ENCODE measurements at places on chromosomes 13 and 19.
A peak's percentile ranks its signal among the peaks of the same experiment; 100 is the strongest.

GRCh38 chr13:26585136-26585535, 27.7 kb downstream of the WASF3 start:
- no peak overlapping the region for H3K27ac ChIP-seq
- H3K36me3 ChIP-seq = no peaks in the 10 kb centered on the region
- no peaks in the 10 kb centered on the region for H3K4me1 ChIP-seq

- no peaks in the 10 kb centered on the region for H3K36me3 ChIP-seq
- no peak for DNase-seq
- peak overlapping the region; percentile 98 for H3K4me3 ChIP-seq
- H3K27me3 ChIP-seq = no peaks in the 10 kb centered on the region
- peak overlapping the region; percentile 100 for H3K27ac ChIP-seq
- H3K4me1 ChIP-seq = peaks cover 18% of the 10 kb centered on the region
These were observed 971 bp downstream of the FOSB start for GRCh38 chr19:45468803-45469131.

DNA sequence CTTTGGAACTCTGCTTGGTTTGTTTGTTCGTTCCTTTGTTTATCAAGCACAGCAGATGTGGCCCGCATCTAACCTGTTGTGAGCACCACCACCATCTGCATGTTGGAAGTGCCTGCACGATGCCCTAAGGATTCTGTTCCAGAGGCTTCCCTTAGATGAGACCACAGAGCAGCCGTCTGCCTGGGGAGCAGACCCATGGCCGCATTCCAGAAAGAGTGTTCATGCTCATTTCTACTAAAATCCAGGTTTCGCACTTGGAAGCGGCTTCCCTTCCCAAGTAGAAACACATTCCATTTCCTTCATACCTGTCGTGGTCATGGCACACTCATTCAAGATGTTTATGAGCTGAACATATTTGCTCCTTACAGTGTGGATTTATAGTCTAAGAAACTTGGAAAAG, 27.2 kb downstream of the COL4A2 start:
- H3K27ac ChIP-seq = peak overlapping the region; percentile 29
- no peak for DNase-seq
- H3K4me1 ChIP-seq = peaks cover 20% of the 10 kb centered on the region
- no peaks in the 10 kb centered on the region for H3K27me3 ChIP-seq
- no peak overlapping the region for H3K4me3 ChIP-seq

DNA sequence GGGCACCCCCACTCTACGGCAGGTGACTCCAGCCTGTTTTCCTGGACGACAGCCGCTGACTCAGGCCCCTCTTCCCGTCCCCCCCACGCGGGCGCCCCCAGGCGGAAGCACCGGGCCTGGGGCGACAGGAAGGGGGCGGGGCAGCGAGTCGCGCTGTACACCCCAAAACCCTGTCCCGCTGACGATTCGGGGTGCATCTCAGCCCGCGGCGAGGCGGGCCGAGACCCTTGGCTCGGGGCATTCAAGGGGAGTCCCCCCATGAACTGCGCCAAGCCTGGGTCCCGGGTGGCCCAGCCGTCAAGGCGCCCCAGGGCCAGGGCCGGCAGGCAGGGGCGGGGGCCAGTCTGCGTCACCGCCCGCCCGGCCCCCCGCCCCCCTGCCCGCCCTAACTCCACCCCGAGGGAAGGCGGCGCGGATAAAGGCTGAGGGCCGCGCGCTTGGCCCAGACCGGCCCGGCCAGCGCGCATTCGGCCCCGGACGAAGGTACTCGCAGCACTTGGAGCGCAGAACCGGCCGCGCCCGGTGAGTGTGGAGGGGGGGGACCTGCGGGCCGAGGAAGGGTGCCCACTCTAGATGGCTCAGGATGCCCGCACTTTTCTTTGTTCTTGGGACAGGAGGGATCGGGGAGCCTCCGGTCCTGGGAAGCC, at the start of gene MIDN:
Gene MIDN (plus strand): TSS at position 445 of the 647 bp plus-strand sequence. CDS start 1,714 bp downstream, outside the sequence.
- no peak for DNase-seq
- H3K4me1 ChIP-seq = peaks cover 17% of the 10 kb centered on the region
- H3K27ac ChIP-seq = peak within 1 kb of the TSS; percentile 76
- peaks cover 5% of the 10 kb centered on the region for H3K36me3 ChIP-seq

- H3K27me3 ChIP-seq = no peaks in the 10 kb centered on the region
- H3K4me3 ChIP-seq = no peak overlapping the region
- no peak overlapping the region for H3K27ac ChIP-seq
These were observed 304.4 kb downstream of the DCLK1 start for GRCh38 chr13:35826626-35827254.

DNA sequence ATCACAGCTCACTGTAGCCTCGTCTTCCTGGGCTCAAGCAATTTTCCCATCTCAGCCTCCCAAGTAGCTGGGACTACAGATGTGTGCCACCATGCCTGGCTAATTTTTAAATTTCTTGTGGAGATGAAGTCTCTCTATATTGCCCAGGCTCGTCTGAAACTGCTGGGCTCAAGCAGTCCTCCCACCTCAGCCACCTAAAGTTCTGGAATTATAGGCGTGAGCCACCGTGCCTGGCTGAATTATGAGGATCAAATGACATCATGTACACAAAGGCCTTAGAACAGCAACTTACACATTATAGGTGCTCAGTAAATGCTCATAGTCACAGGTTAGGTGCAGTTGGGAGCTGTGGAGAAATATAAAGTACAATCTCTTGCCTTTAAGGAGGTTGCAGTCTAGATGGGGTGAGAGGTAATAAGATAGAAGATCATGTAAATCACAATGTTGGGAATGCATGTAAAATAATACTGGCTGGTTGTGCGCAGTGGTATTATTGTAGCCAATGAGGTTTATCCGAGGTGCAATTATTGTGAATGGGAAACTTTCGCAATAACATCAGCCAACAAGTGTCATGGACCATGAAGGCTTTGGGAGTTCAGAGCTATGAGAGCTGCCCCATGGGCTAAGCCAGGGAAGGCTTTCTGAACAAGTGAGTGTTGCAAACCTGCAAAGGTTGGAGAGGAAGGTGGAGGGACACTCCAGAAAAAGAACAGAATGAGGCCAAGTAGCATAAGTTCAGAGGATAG, 29.8 kb upstream of the CXCL17 start:
- H3K36me3 ChIP-seq = no peaks in the 10 kb centered on the region
- H3K4me3 ChIP-seq = no peak overlapping the region
- peaks cover 6% of the 10 kb centered on the region for H3K27me3 ChIP-seq
- no peak for DNase-seq
- peaks cover 5% of the 10 kb centered on the region for H3K4me1 ChIP-seq

- peaks cover 14% of the 10 kb centered on the region for H3K4me1 ChIP-seq
- H3K36me3 ChIP-seq = no peaks in the 10 kb centered on the region
- H3K4me3 ChIP-seq = no peak overlapping the region
- H3K27ac ChIP-seq = no peak overlapping the region
- DNase-seq = no peak
- H3K27me3 ChIP-seq = no peaks in the 10 kb centered on the region
These were observed 2.7 kb downstream of the PRKACA start for GRCh38 chr19:14114854-14115253.

DNA sequence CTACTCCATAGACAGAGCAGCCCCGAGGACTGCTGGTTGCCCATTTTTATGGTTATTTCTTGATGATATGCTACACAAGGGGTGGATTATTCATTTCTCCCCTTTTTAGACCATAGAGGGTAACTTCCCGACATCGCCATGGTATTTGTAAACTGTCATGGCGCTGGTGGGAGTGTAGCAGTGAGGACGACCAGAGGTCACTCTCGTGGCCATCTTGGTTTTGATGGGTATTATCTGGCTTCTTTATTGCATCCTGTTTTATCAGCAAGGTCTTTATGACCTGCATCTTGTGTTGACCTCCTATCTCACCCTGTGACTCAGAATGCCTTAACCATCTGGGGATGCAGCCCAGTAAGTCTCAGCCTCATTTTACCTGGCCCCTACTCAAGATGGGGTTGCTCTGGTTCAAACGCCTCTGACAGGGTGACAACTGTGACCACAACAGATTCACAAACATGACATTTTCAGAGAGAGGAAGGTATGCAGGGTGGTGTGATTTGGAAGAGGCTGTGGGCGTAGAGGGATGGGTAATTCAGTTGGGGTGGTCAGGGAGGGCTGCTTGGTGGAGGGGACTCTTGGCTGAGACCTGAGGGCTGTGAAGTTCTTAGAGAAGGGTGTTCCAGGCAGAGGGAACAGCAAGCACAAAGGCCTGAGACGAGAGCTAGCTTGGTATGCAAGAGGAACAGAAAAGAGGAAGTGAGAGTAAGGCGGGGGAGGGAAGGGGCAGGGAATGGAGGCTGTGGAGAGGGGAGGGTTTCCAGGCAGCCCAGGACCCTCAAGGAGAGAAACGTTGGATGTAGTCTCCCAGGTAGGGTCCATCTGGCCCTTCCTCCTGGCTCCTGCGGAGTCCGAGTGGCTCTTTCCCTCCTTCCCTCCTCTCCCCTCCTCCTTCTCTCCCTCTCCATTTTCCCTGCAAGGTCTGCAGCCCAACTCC, 23.5 kb downstream of the FAM187B start:
- no peaks in the 10 kb centered on the region for H3K36me3 ChIP-seq
- no peaks in the 10 kb centered on the region for H3K4me1 ChIP-seq
- H3K27ac ChIP-seq = no peak overlapping the region
- DNase-seq = no peak

GRCh38 chr13:83298617-83299016, 583.7 kb downstream of the SLITRK1 start:
- H3K4me1 ChIP-seq = no peaks in the 10 kb centered on the region
- H3K36me3 ChIP-seq = no peaks in the 10 kb centered on the region
- DNase-seq = no peak
- H3K27ac ChIP-seq = no peak overlapping the region
- H3K4me3 ChIP-seq = no peak overlapping the region
- no peaks in the 10 kb centered on the region for H3K27me3 ChIP-seq

DNA sequence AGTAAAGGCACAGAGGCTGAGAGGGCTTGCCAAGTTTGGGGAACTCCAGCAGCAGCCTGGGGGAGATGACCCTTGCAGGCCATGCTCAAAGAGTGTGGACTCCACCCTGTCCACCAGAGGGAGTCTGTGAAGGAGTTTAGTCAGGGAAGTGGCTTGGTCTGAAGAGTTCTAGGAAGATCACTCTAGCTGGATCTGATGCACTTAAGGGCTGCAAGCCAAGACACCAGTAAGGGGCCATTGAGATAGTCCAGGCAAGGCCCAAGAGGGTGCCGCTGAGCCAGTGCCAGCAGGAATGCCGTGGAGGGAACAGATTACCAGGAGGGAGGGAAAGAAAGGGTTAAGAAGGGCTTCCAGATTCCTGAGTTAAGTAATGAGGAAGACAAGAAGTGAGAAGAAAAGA, 68.7 kb downstream of the ZAR1L start:
- H3K27me3 ChIP-seq = no peaks in the 10 kb centered on the region
- DNase-seq = no peak
- H3K27ac ChIP-seq = no peak overlapping the region
- H3K4me1 ChIP-seq = no peaks in the 10 kb centered on the region

- no peaks in the 10 kb centered on the region for H3K27me3 ChIP-seq
- no peak overlapping the region for H3K27ac ChIP-seq
- no peaks in the 10 kb centered on the region for H3K36me3 ChIP-seq
- no peaks in the 10 kb centered on the region for H3K4me1 ChIP-seq
- H3K4me3 ChIP-seq = no peak overlapping the region
- DNase-seq = no peak
These were observed 131.5 kb upstream of the SPACA7 start for GRCh38 chr13:112244495-112245177.

DNA sequence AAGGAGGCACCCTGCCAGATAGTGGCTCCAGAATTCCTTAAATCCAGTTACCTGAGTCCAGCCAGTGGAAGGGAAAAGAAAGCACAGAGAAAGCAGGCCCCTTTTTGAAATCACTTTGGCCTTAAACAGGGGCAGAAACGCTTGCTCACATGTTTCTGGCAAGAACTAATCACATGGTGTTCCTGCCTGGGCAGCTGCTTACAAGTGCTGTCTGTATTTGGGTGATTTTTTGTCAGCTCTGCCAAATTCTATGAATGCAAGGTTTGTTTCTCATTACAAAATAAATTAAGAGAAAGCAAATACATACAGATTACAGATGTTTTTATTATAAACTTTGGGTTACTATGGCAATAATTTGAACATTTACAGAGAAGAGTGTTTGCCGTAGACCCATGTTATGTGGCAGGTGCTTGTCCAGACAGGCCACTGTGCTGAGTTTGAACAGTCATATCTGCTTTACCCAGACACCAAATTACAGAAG, 1237.8 kb downstream of the SLITRK5 start:
- H3K36me3 ChIP-seq = no peaks in the 10 kb centered on the region
- peaks cover 3% of the 10 kb centered on the region for H3K4me1 ChIP-seq
- no peak overlapping the region for H3K4me3 ChIP-seq
- DNase-seq = no peak
- no peak overlapping the region for H3K27ac ChIP-seq

DNA sequence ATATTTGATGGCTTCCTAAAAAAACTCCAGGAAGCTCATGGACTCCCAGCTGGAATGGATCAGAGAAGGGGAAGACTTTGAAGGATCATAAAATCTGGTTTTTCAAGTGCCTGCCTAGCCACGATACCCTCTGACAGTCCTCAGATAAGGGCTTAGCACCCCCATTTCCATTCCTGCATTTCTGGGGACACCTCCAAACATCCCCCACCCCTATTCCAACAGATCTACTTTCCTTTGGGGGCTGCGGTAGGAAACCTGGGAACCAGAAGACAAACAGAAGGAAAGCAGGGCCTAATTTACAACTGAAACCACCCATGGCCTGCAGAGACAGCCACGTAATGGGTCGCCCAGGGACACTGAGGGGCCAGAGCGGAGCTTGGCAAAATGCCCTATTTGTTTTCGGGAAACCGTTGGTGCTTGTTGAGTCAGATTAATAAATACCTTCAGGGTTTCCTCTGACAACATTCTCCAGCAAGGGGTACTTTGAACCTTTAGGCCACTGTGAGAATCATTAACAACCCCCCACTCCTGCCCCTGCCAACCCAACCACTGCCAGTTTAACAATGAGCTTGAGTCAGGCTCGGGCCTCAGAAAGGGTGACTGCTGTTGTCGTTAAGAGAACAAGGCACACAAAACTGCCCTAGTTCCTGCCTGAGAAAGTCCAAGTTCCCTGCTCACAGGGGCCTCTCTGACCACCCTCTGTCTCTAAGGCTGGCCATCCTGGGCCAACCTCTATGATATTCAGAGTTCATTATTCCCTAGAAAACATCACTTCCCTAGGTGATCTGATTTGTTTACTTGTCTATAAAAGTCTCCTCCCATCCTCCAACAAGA, 23.5 kb downstream of the RHPN2 start:
- H3K27me3 ChIP-seq = no peaks in the 10 kb centered on the region
- no peak for DNase-seq
- peaks cover 2% of the 10 kb centered on the region for H3K36me3 ChIP-seq
- no peak overlapping the region for H3K27ac ChIP-seq
- peaks cover 4% of the 10 kb centered on the region for H3K4me1 ChIP-seq

DNA sequence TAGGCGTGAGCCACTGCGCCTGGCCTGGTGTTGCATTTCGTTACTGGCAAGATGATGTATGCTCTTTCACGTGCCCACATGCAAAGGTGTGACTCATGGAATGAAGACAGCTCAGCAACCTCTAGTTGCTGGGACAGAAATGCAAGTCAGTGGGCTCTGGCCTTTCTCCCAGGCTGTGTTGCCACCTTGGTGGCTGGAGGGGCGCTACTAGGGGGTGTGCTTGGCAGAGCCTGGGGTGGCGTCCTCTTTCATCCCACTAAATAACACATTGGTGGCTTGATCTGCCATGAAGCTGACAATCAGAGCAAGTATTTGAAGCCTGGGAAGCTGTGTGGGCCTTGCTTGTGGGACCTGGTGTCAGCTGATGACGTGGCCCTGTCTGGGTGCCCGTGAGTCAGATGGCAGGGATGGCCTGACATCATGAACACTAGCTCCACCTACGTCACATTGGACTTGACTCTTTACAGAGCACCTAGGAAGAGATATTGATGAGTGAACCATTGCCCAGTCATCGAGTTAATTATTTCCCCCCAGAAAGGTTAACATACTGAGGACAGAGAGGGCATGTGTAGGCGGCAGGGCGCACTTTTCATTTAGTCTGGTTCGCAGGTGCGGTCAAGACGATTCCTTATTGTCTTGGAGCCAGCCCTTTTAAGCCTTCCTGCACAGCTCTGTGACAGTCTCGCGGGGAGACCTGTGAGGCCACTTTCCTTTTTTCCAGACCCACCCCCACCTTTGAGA, 154.2 kb downstream of the TM9SF2 start:
- H3K27me3 ChIP-seq = no peaks in the 10 kb centered on the region
- peak overlapping the region; percentile 44 for H3K27ac ChIP-seq
- peaks cover 6% of the 10 kb centered on the region for H3K4me1 ChIP-seq
- peak; percentile 68 for DNase-seq
